Sigmoid colon (tissue), 7 donors: ENCODE measurements at places on chromosomes 2 and 18. TPM values are rescaled to one million over a fixed set of nuclear protein-coding genes. Genes with fewer than 3 reads are reported as not detected.

DNA sequence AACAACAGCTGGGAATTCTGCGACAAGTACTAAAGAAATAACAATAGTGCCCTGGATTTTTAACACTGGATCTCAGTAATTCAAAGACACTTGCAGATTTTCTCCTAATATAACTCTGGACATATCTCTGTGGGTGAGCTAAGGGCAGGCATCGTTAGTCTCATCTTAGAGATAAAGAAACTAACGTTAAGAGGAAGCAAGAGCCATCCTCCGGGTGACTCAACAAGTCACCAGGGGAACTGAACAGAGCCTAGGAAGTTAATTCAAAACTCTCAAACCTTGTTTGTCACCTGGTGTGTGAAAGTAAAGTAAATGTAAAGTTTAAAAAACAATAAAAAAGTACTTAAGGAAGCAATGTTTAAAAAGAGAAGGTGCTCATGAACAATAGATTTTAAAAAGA lies 41.6 kb upstream of the NRP2 start:
- no peaks in the 10 kb centered on the region for H3K4me1 ChIP-seq
- H3K27ac ChIP-seq, result no peak overlapping the region
- no peak for DNase-seq
- no peaks in the 10 kb centered on the region for H3K27me3 ChIP-seq
- H3K36me3 ChIP-seq, result no peaks in the 10 kb centered on the region

DNA sequence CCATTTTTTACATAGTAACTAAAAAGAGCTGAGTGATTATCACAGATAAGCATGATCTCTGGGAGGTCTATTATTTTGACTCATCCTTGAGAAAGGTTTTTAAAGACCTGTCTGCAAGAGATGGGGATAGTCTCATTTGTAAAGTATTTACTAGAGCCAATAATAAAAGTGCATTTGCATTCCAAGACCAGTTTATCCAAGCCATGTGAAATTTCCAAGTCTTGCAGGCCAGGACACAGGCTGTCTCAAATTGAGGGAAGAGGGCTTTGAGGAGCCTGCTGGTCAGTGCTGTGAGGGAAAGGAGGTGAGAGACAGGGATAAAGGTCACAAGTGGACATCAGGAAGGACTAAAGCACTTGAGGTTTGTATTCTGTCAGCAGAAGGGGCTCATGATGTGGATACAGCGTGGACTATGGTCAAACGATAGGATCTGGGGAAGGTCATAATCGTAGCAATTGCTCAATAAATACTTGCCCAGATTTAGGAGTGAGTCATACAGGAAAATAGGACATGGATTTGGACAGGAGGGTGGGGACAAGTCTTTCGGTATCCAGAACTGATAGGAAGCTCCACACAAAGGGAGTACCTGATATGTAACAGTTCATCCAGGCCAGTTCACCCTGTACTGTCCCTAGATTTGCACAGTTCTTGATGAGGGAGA lies 6.6 kb upstream of the CDH2 start:
- H3K4me3 ChIP-seq, result no peak overlapping the region
- no peak for DNase-seq
- H3K4me1 ChIP-seq, result no peaks in the 10 kb centered on the region
- no peaks in the 10 kb centered on the region for H3K36me3 ChIP-seq

The RAX gene
- total RNA-seq, result not detected

The GPBAR1 gene
- 7.1 TPM for total RNA-seq

The IL37 gene
- total RNA-seq, result not detected
